ENCODE measurements at places on chromosomes 16 and 17. TPM values are rescaled to one million over a fixed set of nuclear protein-coding genes. Genes with fewer than 3 reads are reported as not detected.

PYDC1 gene
- not detected for total RNA-seq

TMIGD1 gene
- total RNA-seq = not detected

GPR142 gene
- total RNA-seq = not detected

HOXB8 gene
- not detected for total RNA-seq

C16orf92 gene
- total RNA-seq = not detected

DNA sequence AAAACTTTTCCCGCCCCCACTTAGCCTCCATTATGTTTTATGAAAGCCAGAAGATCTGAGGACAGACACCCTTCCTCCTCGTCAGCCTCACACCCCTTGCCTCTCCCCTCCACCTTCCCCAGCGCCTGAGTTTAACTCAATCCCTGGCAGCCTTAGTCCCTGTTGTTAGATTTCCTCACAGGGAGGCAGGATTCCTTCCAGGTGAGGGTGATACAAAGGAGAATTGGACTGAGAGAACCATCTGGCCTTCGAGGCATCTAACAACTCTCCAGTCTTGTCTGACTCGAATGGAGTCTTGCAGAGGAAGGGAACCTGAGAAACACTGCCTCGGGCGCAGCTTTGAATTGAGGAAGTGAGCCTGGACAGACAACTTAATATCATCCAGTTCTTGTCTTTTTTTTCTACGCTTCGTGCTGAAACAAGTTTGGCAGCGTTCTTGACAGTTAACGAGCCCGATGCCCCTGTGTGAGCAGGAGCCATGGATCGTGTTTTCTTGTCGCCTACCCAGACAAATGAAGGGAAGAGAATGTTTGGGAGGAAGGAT is 1.3 kb upstream of the ZNF768 start:
- no peak for DNase-seq

- no peak for DNase-seq
Observed at GRCh38 chr17:44518032-44518431, 14.8 kb upstream of the GPATCH8 start.

GRCh38 chr16:30377812-30378235 is 3.2 kb downstream of the MYL11 start:
- DNase-seq = peak; percentile 82

- DNase-seq = no peak
Observed at GRCh38 chr16:59632276-59632855, 898.2 kb upstream of the GOT2 start.

KRT15 gene
- not detected for total RNA-seq

DNA sequence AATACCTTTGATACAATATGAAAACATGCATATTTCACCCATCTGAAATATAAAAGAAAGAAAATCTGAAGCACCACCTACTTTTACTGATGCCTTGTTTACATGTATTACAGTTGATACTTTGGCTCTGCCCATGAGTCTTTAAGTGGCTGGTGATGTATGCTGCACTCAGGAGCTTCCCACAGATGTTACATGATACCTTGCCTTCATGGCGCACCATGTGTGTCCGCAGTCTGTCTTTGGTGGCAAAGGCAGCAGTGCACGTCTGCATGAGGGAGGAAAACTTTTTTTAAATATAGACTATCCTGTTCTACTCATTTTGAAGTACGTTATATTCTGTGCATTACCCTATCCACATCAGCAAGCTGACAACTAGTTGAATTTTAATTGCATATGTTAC is 7.5 kb downstream of the VEZF1 start:
- DNase-seq = no peak

- no peak for DNase-seq
Observed at GRCh38 chr17:79073016-79073705, 1.5 kb upstream of the ENGASE start.

GRCh38 chr17:77010667-77011066 is 130.1 kb upstream of the SEC14L1 start:
- no peak for DNase-seq

DNA sequence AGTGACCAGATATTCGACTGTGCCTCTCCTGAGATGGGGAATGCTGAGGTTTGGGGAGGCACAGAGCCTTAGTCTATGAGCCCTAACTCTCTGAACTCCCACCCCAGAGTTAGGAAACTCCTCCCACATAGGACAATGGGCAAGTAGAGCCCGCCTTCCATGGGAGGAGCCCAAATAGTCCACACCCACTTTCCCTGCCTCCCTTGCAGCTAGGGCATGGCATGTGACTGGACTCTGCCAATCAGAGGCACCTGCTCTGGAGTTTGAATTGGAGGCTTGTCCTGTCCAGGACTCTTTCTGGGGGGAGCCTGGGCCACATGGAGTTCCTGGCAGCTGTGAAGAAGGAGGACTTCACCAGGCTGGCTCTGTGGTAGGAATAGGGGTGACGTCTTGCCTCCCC is 48.4 kb downstream of the SOCS1 start:
- no peak for DNase-seq

- DNase-seq = no peak
Observed at GRCh38 chr17:41895617-41896016, 23.1 kb downstream of the ACLY start.

ABCC12 gene
- total RNA-seq = not detected

GPRC5C gene
- 14.0 TPM for total RNA-seq

DNA sequence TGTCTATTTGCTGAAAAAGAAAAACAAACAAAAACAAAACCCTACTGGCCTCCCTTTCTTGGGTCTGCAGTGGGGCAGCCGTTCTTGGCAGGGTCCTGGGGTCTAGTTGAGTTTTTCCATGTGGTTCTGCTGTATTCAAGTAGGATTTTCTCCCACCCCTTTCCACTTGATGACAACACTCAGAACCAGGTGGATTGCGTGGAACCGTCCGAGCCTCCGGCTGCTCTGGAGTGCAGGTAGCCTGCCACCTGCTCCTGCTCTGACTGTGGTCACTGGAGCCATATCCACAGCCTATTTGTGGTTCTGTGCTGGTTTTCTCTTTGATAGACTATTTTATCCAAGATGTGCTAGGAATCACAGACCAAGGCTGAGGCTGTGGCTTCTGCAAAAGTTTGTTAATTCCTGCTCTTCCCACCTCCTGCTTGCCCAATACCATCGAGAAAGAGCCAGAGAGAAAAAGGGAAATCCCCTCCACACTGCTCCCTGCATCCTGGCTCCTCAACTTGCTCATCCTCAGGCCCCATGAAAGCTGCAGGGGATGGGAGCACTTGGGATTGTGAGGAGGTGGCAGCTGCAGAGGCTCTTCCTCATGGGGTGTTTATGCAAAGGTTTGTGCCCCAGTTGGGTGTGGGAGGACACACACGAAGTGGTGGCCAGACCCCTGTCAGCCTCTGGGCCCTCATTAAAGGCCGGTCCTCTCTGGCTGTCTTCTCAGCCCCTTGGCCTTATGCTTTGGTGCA is 377.8 kb upstream of the TNRC6C start:
- no peak for DNase-seq

SPIRE2 gene
- 0.46 TPM for total RNA-seq

- DNase-seq = peak; percentile 82
Observed at GRCh38 chr17:40358323-40359038, 6.1 kb downstream of the GJD3 start.

- DNase-seq = no peak
Observed at GRCh38 chr16:53090286-53090590, 35.4 kb downstream of the CHD9 start.

- DNase-seq = no peak
Observed at GRCh38 chr16:70766658-70767057, 34.3 kb downstream of the VAC14 start.

- DNase-seq = no peak
Observed at GRCh38 chr17:65852911-65853310, 291.5 kb upstream of the AXIN2 start.

- DNase-seq = no peak
Observed at GRCh38 chr17:49764559-49765180, 739 bp upstream of the FAM117A start.

PPL gene
- total RNA-seq = not detected

- no peak for DNase-seq
Observed at GRCh38 chr16:3022684-3023414, 893 bp downstream of the HCFC1R1 start.
